GM23248 (cell line): ENCODE measurements at places on chromosomes 5 and 9. TPM values are rescaled to one million over a fixed set of nuclear protein-coding genes. Genes with fewer than 3 reads are reported as not detected.

DNA sequence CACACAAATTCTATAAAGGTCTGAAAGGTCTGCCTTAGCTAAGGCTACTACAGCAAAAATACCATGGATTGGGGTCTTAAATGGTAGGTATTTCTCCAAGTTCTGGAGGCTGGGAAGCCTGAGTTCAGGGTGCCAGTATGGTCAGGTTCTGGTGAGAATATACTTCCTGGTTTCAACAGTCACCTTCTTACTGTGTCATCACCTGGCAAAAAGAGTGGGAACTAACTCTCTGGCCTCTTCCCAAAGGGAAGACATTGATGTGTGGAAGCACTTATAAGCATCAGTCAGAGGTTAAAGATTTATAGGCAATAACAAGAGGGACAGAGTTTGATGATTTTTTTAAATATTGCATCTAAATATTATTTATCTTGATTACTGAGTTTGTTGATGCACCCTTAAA lies 53.0 kb downstream of the ZNF622 start:
- peak; percentile 26 for DNase-seq

Gene ANKRD55
- not detected in 2 replicates for polyA plus RNA-seq

DNA sequence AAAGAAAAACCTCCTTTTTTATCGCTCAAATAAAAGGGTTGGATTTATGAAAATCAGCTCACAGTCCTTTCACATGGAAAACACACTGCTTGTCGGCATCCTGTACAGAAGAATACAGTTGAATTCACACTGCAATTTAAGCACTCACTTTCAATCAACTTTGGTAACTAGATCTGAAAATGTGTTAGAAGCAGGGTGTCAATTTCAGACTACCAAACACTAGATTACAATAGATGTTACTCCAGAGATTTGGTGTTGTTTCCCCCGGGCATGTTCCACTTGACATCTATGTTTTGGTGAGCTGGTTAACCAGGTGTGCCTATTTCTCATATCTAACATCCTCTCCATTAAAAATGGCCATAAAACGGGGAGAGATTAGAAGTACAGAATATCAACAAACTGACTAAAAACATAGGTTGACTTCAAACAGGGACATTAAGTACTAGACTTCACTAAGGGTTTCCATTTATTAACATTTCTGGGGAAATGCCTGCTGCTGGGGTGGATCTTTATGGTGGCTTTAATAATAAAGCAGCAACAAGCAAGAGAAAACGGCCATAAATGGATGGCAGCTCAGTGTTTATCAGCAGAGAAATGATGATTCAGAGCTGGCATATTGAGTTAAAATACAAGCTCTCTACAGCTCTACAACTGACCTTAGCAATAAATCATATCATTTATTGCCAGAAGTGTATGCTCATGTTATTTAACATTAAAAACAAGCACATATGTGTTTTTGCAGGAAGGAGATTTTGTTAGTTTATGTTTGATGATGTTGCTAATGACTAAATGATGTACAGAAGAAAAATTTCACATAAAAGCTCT lies 158.8 kb downstream of the SLF1 start:
- peak; percentile 14 for DNase-seq

DNA sequence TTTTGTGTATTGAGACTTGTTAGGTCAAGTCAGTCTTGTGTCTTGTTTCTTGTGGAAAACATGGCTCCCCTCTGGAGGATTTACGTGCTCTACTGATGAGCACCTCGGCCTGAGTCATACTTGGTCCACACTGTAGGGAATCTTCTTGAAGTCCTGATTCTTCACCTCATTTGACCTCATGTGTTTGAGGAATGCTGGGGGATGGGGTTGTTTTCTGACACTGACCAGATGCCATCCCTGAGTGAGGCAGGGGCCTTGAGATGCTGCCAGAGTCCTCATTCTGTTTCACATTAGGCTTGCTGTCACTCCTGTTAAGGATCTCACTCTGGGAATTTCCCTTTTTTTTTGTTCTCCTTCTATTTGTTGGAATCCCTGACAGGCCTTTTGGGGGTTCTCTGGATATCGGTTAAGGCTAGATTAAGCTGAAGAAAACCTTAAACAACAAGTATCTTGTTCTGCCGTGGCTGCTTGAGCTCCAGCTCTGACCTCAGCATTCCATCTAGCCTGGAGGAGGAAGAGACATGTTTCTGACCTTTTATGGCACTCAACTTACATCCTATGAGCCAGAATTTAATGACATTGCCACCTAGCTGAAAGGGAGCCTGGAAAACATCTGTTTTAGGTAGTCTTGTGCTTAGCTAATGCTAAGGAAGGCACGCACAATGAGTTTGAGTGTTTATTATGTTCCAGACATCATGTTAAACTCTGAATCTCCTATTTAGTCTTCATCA lies 20.6 kb downstream of the TCOF1 start:
- DNase-seq = peak; percentile 94

DNA sequence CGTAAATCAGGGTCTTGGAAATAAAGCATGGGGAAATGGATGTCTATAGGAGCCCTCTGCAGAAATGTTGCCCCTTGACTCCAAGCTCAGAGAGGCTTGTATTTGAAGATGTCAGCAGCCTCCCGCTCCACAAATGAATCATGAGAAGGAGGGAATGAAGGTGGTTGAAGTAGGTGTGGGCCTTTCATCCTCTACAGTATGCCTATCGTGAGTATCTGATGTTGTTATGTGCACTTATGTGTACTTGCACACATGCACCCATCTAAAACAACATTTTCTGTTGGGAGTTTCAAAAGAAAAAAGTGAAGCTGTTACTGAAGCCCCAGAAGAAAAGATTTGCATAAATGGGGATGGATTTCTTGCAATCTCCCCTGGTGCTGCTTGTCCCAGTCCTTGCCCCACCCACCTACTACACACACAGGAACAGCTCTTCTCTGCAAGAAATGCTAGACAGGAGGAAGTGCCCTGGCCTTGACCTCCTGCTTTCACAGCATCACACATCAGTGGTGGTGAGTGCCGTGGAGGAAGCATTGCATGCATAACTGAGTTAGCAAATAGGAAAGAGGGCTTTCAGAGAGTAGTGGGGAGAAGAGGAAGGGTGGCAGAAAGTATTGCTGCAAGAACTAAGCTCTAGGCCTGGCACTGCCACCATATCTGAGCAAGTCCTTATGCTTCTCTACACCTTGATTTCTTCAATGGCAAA lies 156.1 kb downstream of the SNX18 start:
- no peak for DNase-seq

DNA sequence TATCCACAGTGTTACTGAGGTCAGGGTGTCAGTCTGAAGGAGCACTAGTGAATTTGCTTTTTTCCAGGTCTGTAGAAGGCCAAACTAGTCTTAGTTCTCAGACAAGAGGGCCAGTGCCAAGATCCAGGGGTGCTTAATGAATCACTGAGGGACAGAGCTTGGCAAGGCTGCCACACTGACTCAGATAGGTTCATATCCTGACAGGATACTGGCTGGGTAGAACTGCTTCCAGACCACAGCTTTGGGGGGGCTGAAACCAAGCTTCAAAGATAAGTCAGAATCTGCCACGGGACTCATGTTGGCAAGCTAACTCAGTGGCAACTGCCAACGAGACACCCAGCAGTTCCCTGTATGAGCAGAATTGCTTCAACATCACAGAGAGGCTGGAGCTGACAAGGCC lies 1125.4 kb downstream of the EFNA5 start:
- no peak for DNase-seq

Gene CRHBP
- not detected in 2 replicates for polyA plus RNA-seq

GRCh38 chr5:73654171-73654811 lies 28.3 kb downstream of the ARHGEF28 start:
- DNase-seq = peak; percentile 41

- DNase-seq = no peak
Observed at GRCh38 chr5:4384649-4385048, 755.5 kb upstream of the ADAMTS16 start.

Gene TMEM174
- not detected in 2 replicates for polyA plus RNA-seq

GRCh38 chr9:68705531-68706362 lies 707 bp downstream of the PIP5K1B start:
- DNase-seq = no peak

DNA sequence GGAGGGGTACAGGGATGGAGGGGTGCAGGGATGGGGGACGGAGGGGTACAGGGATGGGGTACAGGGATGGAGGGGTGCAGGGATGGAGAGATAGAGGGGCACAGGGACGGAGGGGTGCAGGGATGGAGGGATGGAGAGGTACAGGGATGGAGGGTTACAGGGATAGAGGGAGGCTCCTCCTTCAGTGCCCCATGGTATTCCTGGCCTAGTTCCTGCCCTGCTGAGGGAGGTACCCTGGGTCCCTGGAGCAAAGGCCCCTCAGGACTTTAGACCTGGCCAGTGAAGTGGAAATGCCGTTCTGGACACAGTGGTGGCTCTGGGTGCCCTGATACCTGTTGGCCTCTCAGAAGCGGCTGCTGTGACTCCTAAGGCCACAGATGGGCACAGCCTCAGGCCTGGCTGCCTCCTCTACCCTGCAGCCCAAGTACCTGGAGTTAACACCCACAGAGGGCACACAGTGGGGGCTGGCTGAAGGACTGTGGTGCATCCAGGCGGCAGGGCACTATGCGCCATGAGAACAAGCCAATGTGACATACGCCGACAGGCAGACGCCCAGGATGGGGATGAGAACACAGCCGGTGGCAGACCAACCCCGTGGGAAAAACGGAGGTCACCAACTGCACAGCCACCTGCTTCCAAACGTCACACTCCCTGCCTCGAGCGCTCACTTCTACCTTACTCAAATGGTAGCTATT lies 8.4 kb downstream of the PTGES2 start:
- DNase-seq = no peak

Gene PCYOX1L
- polyA plus RNA-seq = 10.4 and 10.5 TPM in 2 replicates

Gene TAS2R1
- not detected in 2 replicates for polyA plus RNA-seq

- peak; percentile 87 for DNase-seq
Observed at GRCh38 chr9:115673599-115673998, 480.0 kb upstream of the PAPPA start.

- peak; percentile 69 for DNase-seq
Observed at GRCh38 chr9:98575379-98576346, 133.1 kb downstream of the GABBR2 start.

DNA sequence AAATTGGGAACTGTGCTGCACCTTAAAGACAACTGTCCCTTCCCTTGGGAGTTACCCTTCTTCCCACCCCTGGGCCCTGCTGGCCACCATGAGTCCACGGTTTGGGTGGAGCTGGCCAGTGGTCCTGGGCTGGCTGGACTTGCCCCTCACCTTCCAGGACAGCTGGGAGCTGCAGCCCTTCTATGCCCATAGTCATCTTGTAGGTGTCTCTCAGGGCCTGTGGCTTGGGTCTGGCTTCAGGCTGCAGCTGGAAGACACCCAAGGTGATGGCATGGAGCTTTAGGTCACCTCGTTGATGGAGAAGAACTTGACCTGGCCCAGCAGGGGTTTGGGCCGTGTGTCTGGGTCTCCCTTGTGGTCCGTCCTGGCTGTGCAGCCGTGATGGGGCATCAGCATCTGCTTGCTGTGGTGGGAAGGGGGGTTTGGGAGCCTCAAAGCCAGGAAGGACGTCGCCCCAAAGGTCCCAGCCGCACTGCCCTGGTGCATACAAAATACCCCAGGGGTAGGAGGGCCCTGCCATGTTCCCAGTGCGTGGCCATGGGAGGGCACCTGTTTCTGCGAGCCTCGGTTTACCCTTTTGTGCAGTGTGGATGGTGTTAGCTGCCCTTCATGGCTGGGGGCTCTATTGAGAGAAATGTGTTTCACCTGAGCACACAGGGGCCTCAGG lies 8.9 kb downstream of the WNK2 start:
- no peak for DNase-seq

DNA sequence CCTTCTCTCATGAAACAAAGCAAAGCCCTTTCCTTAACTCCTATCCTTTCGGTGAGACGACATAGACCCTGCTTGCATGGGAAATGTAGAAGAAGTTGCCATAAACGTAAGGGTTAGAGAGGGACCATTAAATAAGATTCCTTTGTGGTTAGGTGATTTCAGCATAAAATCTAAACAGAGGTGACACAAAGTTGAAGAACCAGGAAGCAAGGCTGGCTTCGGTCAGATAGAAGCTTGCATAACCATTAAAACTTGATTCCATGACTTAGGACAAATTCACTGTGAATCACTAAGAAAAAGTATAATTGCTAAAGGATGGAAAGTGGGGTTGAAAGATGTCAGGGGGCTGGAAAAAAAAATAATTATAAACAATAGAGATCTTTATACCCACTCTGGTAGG lies 30.9 kb upstream of the ABLIM3 start:
- DNase-seq = peak; percentile 32

DNA sequence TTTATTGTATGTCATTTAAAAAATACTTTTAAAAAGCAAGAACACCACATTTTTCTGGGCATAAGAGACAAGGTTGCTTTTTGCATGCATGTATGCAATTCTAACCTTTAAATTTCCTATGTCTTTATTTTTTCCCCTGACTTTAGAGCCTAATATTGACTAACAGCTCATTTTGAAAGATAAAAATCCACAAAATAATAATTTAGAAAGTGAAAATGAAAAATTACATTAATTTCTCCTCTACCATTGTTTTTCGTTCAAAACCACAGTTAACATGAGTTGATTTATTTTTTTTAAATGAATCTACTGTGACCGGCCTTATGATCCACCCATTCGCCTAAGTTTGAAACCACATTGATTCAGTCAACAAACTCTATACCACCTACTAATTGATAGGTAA lies 137.5 kb upstream of the CDKN2B start:
- DNase-seq = no peak

- DNase-seq = no peak
Observed at GRCh38 chr5:113195251-113195650, 218.7 kb downstream of the DCP2 start.

Gene F12
- 1.2 and 1.8 TPM in 2 replicates for polyA plus RNA-seq
